ENCODE measurements at places on chromosomes 5 and 9.

DNA sequence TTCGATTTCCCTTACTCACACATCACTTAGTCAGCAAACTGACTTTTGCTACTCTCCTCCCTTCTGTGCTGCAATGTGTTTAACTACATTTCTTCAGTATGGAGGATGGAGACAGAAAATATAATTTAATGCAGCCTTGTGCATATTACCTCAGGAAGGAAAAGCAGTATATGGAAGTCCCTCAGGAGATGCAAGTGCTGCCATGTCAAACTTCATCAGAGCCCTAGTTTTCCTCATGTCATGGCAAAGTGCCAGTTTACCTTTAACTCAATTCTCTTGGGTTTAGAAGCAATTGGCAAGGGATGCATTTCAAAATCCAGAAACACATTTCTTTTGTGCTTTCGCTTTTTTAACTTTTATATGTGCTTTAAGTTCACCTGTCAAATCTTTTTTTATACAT, 365.4 kb downstream of the ISL1 start:
- no peak for DNase-seq

- no peak for DNase-seq
Measured at GRCh38 chr5:67816456-67816855, 399.1 kb upstream of the PIK3R1 start.

- no peak for DNase-seq
Measured at GRCh38 chr5:23579566-23579965, 72.2 kb downstream of the PRDM9 start.

DNA sequence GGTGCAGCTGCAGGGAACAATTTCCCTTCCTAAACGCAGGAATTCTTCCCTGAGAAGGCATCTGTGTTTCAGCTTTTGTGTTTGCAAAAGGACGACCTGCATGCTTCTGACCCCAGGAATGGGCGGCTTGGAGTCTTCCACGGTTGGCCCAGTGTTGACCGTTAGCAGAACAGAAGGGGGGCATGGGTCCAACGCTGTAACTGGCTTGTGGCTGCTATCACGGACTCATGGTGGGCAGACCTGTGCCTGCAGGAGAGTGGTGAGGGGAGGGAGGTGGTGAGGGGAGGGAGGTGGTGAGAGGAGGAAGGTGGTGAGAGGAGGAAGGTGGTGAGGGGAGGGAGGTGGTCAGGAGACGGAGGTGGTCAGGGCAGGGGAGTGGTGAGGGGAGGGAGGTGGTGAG, 388.6 kb upstream of the IRX4 start:
- DNase-seq = no peak

- no peak for DNase-seq
Measured at GRCh38 chr5:34556509-34556782, 99.7 kb upstream of the RAI14 start.

- no peak for DNase-seq
Measured at GRCh38 chr5:132655821-132656773, 1.9 kb upstream of the IL13 start.

DNA sequence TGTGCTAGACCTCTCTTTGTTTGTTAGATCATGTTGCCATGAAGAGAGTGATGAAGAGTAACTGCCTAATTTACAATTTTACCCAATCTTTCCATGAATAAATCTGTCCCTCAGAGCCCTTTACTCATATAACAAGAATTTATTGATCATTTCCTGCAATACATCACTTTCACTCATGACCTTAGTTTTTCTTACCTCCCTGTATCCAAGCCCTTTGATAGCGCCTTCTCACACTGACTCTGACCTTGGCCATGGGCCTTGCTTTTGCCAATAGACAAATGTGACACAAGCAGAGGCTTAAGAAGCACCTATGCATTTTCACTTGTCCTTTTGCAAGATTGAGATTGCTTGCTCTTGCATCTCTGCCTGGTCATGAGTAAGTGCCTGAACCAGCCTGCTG, 288.1 kb downstream of the NNT start:
- no peak for DNase-seq

GRCh38 chr9:127943011-127943662, 5.5 kb upstream of the DPM2 start:
- DNase-seq = no peak

GRCh38 chr9:36858805-36859375, 175.2 kb downstream of the PAX5 start:
- no peak for DNase-seq

GRCh38 chr5:40041452-40041851, 616.7 kb upstream of the DAB2 start:
- DNase-seq = no peak

DNA sequence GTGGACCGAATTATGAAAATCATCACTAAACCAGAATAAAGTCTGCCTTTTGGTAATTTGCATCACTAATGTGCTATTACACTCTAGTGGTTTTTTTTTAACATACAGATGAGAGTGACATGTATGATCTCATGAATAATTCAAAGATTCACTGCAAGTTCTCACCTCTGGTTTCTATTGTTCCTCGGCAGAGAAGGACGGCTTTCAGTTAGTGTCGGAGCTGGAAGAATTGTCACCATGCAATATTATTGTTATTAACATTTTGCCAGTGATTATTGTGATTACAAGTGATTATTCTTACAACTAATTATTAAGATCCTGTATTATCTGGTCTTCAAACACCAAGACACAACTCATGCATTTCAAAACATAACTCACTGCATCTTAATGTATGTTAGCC, 366.6 kb upstream of the RPS23 start:
- no peak for DNase-seq

DNA sequence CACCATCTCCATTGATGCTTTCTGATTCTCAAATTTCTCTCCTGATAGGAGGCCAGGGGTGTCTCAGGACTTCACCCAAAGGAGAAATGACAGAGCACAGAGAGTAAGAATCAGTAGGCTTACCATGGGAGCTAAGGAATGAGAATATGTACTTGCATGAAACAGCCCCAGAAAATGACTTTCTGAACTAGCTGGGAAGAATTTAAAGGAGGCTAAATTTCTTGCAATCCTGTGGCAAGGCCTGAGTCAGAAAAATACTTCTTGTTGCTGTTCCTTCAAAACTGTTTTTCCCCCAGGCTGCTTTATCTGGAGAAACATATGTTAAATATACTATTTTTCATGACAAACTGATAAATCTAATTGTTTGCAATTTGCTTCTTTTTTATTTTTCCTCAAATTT, 53.4 kb upstream of the FBXL7 start:
- DNase-seq = no peak

DNA sequence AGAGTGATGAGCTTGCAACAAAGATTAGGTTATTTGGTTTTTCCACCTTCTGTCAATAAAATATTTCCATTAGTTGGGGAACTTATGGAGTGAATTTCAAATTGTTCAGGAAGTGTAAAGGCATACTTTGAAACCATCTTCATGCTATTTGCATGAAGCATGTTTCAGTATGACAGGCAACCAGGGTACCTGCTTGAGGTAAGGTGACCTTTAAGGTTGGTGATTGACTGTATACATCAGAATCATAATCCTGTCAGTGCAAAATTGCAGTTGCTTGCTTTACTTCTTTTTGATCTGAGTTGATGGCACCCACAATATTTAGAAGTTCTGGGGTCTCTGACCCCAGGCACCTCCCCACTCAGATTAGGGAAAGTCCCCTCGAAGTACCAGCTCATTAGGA, 26.0 kb upstream of the TMEM171 start:
- DNase-seq = no peak
